Astrocyte (in vitro differentiated cells and primary cell): ENCODE measurements at places on chromosomes 3 and 15. TPM values are rescaled to one million over a fixed set of nuclear protein-coding genes. Genes with fewer than 3 reads are reported as not detected.
A peak's percentile ranks its signal among the peaks of the same experiment; 100 is the strongest.

GRCh38 chr3:197362081-197362480, 63.7 kb upstream of the DLG1 start:
- DNase-seq = no peak

GRCh38 chr15:79179108-79179561, 88.6 kb upstream of the RASGRF1 start:
- DNase-seq = peak; percentile 32

GRCh38 chr3:25038922-25039321, 389.1 kb upstream of the RARB start:
- DNase-seq = no peak

DNA sequence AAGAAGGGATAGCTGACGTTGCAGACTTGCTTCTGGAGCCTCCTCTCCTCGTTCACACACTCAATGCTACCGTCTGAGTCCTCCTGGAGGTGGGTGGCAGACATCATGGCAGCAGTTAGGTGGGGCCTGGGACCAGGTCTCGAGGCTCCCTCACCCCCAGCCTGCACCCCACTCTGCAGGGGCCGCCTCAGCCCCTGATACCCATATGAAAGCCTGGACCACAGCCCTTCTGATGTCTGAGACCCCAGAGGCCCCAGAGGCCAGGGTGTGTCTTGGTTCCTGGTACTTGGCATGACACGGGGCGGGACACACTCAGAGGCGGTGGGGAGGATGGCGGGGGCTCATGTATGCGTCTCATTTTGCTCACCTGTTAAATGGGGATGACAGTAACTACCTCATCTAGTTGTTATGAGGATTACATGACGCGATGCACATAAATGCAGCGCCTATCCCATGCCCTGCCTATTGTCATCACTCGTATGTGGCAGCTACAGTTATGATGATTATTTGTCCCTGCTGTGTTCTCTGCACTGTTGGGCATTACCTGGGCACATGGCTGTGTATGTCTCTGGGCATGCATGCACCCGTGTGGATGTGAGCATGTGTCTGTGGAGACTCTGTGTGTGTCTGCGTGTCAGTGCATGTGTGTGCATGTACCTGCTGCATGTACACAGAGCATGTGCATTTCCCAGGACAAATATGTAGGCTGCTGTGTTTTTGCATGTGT, 39.9 kb downstream of the FEM1B start:
- no peak for DNase-seq

- DNase-seq = peak; percentile 86
Measured at GRCh38 chr3:27483117-27484014, 818 bp downstream of the SLC4A7 start.

- no peak for DNase-seq
Measured at GRCh38 chr15:73754461-73754860, 1.3 kb upstream of the INSYN1 start.

GRCh38 chr15:40217166-40217824, 21.6 kb upstream of the PAK6 start:
- DNase-seq = peak; percentile 33

DNA sequence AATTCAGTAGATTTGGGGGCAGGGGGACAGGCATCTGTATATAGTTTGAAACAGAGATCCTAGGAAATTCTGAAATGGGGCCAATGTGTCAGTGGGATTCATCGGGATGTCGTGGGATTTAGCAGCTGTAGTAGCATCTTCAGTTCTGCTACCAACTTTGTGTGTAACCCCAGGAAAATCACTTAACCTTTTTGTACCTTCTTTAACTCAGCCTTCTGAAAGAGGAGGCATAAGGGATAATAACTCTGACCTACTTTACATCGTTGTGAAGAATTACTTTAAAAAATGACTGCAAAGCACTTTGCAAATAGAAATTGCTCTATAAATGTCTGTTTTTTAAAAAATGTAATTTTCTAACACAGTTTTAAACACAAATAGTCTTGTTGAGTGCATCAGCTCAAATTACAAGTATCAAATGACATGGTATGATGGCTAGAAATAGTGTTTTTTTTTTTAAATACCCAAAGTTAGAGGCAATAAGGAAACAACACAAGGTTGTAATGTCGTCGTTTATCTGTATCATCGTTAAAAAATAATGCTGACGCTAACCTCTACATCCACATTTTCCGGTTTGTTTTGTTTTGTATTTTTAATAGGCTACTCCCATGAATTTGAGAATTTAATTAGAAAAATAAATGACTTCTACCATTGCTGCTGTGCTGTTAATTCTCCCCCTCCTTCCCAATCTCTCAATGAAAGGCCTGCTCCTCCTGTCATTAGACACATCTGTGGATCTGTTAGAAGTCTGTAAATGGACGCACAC, 338.5 kb downstream of the PTPRG start:
- no peak for DNase-seq

The CORO2B gene
- 6.2 and 7.4 TPM in 2 replicates for total RNA-seq

The FOXB1 gene
- total RNA-seq = 0.96 and 1.3 TPM in 2 replicates
